ENCODE measurements at places on chromosomes 13 and 19.

- DNase-seq = no peak
Measured at GRCh38 chr13:32063619-32064233, 32.2 kb downstream of the FRY start.

GRCh38 chr19:799076-799881, 2.0 kb downstream of the PTBP1 start:
- no peak for DNase-seq

- no peak for DNase-seq
Measured at GRCh38 chr13:21235174-21235573, 58.7 kb downstream of the MRPL57 start.

DNA sequence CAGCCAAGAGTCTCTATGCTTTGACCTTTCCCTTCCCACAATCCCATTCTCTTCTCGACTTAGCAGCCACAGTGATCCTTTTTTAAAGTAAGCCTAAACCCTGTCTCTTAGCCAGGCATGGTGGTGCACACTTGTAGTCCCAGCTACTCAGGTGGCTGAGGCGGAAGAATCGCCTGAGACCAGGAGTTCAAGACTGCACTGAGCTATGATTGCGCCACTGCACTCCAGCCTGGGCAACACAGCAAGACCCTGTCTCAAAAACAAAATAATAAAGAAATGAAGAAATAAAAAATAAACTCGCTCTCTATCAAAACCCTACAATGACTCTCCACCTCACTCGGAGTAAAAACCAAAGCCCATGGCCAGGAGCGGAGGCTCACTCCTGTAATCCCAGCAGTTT, 14.7 kb downstream of the TEX101 start:
- DNase-seq = no peak

DNA sequence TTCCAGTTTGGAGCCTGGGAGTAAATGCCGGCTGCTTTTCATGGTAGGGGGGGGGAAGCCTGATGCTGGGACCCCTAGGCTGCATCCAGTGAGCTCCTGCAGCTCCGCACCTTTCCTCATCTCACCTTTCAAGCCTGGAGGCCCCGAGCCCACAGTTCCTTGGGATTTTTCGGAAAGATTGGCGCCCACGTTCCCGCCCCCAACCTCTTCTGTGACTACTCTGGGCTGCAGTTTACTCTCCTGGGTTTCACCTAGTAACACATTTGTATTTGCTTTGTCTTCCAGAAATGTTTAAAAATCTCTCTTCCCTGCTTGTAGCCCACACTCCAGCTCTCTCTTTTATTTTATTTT, 51.9 kb upstream of the SPATA13 start:
- DNase-seq = no peak

DNA sequence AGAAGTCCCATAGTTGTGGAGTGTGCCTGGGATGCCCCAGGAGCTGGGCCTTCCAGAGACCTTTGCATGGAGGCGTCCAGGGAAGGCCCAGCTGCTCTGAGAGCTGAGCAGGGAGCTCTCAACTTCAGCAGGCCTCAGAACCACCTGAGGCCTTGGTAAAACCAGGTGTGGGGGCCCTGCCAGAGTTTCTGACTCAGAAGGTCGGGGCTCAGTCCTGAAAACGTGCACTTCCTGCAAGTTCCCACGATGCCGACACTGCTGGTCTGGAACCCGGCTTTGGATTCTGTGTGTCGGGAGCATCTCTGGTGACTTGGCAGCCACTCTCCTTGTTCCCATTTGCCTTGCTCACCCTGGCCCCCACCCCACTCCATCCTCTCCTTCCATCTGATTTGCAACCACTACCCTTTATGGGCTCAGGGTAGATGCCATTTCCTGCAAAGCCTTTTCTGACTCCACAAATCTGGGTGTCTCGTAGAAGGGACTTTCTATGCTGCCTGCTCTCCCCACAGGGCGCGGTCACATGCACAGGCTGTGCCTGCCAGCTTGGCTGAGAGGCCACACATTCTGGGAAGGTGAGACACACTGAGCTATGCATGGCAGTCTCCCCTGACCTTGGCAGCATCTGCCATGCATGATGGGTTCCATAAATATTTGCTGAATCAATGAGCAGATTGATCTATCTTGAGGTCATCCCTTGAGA, 244.7 kb downstream of the COL4A1 start:
- no peak for DNase-seq

All from CD4-positive, alpha-beta T cell treated with Interleukin-21 for 1 hour (primary cell).